ENCODE measurements at places on chromosomes 7 and 10. TPM values are rescaled to one million over a fixed set of nuclear protein-coding genes. Genes with fewer than 3 reads are reported as not detected.

DNA sequence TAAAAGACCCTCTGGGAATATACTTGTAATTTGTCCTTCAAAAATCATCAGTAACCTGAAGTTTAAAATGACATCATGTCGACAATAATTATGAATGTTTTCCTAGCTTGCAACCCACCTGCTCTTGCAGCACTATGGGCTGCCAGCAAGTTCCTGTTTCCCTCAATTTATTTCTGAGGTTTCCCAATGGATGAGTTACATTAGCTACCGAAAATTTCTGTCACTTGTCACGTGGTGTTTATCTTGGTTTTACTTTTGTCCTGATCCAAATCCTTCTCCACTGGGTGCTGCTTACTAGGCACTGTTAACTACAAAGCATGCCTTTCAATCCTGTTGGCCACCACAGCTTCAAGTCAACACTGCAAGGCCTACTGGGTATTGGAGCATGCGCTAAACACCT lies 31.5 kb downstream of the GIMAP8 start:
- no peak for DNase-seq

DNA sequence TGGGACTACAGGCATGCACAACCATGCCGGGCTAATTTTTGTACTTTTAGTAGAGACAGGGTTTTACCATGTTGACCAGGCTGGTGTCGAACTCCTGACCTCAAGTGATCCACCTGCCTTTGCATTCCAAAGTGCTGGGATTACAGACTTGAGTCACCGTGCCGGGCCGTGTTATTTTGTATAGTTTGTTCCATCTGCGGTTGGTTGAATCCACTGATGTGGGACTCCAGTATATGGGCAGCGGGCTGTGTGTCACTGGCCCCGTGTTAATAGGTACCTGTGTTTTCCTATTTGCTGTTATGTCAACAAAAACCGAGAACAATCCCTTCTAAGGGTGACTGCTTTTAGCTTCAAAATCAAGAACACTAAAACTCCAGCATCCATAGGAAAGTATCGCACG lies 297.6 kb upstream of the PITRM1 start:
- peak; percentile 32 for DNase-seq

DNA sequence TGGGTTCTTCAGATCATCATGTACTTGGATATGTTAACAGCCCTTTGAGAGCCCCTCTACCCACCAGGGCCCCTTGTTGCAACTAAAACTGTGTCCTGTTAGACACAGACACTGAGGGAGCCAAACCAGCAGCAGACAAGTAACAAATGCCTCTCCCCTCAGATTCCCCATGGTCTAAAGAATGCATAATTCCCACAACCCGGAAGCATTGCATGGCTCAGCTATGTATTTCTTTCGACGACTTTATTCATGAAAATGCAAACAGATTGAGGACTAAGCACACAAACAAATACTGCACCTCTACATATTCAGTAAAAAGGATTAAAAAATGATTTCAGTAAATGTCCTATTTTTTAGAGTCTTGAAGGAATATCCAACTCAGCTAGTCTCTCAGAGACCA lies 70.1 kb upstream of the HECW1 start:
- no peak for DNase-seq

DNA sequence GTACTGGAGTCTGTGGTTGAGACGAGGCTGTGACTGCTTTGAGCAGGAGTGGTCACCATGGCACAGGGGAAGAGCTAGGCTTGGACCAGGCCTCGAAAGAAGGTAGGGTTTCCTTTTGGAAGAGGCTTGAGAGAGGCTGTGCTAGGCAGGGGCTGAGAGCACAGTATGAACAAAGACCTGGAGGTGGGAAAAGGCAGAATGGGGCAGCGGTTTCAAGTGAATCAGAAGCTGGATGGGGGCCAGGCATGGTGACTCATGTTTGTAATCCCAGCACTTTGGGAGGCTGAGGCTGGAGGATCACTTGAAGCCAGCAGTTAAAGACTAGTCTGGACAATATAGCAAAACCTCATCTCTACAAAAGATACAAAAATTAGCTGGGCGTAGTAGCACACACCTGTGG lies 65.9 kb downstream of the CLIP2 start:
- peak; percentile 97 for DNase-seq

- DNase-seq, result no peak
Observed at GRCh38 chr10:44993226-44993921, 7.3 kb upstream of the ZNF22 start.

DNA sequence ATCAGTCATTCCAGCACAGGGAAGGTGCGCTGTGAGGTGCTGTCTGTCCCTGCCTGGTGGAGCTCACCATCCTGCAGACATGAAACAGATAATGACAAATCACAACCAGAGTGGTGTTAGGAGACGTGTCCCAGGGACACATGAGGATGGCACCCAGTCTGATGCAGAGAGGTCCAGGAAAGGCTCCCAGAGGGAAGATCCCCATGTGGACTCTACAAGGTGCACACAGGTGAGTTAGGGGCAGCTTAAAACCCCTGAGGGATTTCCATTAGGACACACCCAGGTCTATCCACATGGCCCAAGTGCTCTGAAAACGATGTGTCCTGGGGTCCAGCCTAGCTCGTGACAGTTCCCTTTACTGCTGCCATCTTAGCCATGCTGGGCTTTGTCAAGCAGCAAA lies 91.4 kb downstream of the ADARB2 start:
- DNase-seq, result no peak

DNA sequence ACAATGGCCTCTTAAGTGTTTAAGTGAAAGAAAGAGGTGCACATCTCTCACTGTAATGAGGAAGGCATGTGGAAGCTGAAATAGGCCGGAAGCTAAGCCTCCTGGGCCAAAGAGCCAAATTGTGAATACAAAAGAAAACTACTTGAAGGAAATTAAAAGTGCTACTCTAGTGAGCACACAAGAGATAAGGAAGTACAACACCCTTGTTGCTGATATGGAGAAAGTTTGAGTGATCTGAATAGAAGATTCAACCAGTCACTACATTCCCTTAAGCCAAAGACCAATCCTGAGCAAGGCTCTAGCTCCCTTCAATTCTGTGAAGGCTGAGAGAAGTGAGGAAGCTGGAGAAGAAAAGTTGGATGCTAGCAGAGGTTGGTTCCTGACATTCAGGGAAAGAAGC lies 8.2 kb downstream of the DKK1 start:
- no peak for DNase-seq

DNA sequence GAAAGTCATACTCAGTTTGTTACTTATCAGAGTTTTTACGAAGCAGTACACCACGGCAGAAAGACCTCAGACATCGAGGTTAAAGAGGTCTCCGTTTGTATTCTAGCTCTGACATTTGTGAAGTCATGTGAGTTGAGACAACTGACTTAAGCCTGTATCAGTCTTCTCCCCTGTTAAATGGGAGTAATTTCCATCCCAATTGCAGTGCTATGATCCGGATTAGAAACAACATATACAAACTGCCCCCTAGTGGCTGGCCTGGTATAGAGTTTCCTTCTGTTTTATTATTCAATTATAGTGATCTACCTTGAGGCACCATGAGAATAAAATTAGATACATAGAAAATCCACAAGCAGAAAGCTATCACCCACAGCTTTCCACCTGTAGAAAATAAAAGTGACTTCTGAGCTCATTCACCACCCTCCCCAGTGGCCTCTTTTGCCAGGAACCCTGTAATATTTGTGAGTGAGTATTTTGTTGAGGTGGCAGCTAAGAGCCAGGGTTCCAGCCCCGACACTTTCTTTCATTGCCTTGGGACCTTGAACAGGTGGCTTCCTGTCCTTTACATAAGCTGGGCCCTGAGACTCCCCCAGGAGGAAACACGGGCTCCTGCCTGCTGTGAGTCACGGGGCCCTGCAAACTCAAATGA lies 607.2 kb upstream of the MGMT start:
- peak; percentile 25 for DNase-seq

- no peak for DNase-seq
Observed at GRCh38 chr10:125118011-125118611, 42.3 kb downstream of the CTBP2 start.

DNA sequence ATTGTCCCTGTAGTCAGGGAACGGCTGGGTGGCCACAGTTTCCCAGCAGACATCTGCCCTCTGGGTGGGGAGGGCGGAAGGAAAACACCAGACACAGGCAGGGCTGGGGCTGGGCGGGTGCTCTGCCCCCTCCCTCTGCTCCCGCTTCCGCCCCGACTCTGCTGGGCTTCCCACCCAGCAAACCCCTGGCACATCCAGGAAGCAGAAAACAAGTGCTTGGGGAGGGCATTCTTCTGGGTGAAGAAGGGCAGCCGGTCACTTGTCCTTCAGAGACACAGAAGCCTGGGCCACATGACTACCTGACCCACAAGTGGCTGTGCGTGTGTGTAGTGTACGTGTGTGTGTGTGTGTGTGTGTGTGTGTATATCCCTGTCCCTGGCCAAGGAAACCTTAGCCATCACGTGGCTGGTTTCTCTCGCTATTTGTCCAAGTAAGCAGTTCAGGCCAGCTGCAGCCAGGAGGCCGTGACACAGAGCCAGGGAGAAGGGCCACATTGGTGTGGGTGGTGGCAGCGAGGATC lies 77.9 kb downstream of the ZMIZ1 start:
- no peak for DNase-seq

GRCh38 chr10:75329190-75329745 lies 72.3 kb downstream of the ZNF503 start:
- DNase-seq, result no peak

- no peak for DNase-seq
Observed at GRCh38 chr7:32462977-32463376, 27.2 kb downstream of the LSM5 start.

- DNase-seq, result no peak
Observed at GRCh38 chr10:14022954-14023672, 307.6 kb downstream of the FRMD4A start.

GRCh38 chr10:65968437-65968836 lies 957.4 kb upstream of the LRRTM3 start:
- DNase-seq, result no peak

GRCh38 chr10:51860257-51860656 lies 160.9 kb upstream of the CSTF2T start:
- DNase-seq, result no peak

GRCh38 chr7:145382762-145383161 lies 546.9 kb upstream of the TPK1 start:
- DNase-seq, result no peak

GRCh38 chr10:1310271-1310789 lies 254.1 kb downstream of the WDR37 start:
- DNase-seq, result no peak

GRCh38 chr7:1548438-1548831 lies 7.6 kb downstream of the TMEM184A start:
- DNase-seq, result no peak

DNA sequence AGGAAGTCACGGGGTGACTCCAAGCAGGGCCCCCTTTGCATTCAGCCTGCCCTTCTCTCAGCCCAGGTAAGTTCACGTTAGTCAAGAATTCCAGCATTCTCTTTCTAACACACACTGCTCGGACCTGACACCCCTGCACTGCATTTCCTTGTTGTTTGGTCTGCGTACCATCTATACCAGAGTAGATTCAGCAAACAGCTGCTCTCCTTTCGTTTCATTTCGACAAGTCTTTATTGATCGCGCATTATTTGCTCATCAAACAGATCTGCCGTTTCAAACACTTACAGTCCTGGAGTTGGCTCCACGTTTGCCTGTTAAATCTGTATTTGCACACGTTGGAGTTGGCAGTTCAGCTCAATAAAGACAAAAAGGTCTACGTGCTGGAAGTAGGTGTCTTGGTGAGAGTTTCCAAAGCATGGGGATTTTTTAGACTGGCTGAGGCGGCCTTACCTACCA lies 495.1 kb downstream of the RPS24 start:
- DNase-seq, result no peak

- DNase-seq, result no peak
Observed at GRCh38 chr7:137434946-137435345, 91.4 kb upstream of the PTN start.

ARHGEF35 gene
- total RNA-seq, result 3.6 TPM

CYP3A4 gene
- 0.11 TPM for total RNA-seq

SERPINE1 gene
- 674 TPM for total RNA-seq

AS3MT gene
- total RNA-seq, result 0.34 TPM

EIF5AL1 gene
- 0.54 TPM for total RNA-seq

CCL24 gene
- not detected for total RNA-seq

MRC1 gene
- not detected for total RNA-seq

ITGA8 gene
- 0.06 TPM for total RNA-seq

FGL2 gene
- total RNA-seq, result not detected

CPVL gene
- total RNA-seq, result 35.4 TPM
